BE2C (cell line): ENCODE measurements at places on chromosomes 12 and 14.

DNA sequence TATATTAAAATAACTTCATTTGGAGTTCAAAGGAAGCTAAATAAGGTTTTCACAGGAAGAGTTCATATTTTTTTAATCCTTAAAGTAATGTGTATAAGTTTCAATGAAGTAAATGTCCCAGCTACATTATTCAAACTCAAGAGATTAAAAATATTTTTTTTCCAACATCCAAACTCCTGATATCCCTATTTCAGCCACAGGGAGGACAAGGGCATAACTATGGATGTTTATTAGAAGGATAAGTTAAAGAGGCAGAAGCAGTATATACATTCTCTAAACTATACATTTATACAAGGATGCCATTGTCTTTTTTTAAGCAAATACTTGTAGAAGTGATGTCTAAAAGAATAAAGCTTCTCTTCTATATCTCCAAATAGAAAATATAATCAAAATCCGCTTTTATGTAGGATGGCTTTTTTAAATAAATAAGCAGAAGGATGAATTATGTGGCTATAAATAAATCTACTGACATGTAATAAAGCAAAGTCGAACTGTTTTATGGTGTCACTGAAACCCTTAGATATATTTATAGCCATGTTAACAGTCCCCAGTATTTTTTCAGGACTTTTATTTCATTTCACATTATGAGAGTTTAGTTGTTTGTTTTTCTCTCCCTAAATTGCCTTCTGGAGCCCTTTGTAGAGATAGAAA is 936.5 kb downstream of the DIO2 start:
- DNase-seq = no peak

GRCh38 chr12:95016120-95016519 is 12.6 kb upstream of the NDUFA12 start:
- DNase-seq = no peak

- no peak for DNase-seq
These were observed at the start of gene SOX5 for GRCh38 chr12:23949348-23950209. Gene SOX5 (minus strand): TSS chr12:23949670. CDS start chr12:23949601, 69 bp downstream.

DNA sequence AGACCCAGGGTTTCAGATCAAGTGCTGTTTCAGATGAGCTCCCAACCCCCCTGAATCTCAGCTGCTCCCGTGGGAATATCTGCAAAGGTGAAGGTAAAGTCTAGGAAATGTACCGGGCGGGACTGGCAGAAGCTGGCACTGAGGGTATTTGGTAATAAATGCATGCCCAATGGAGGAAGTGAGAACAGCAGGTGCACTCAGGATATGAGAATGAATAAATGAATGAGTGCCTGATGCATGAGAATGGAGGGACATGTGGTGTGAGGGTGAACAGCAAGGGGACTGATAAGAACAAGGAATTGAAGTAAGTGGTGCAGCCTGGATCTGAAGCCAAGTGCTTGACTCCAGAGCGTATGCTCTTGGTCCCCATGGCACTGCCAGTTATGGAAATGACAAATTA is 11.6 kb downstream of the RAPGEF3 start:
- DNase-seq = no peak

- DNase-seq = no peak
These were observed 77.5 kb upstream of the EEA1 start for GRCh38 chr12:93006471-93007208.

GRCh38 chr14:46433381-46433780 is 218.2 kb downstream of the RPL10L start:
- DNase-seq = peak; percentile 36

- DNase-seq = no peak
These were observed 55.9 kb upstream of the SRRM4 start for GRCh38 chr12:118925407-118925806.
